ENCODE measurements at places on chromosomes 7 and 10.

DNA sequence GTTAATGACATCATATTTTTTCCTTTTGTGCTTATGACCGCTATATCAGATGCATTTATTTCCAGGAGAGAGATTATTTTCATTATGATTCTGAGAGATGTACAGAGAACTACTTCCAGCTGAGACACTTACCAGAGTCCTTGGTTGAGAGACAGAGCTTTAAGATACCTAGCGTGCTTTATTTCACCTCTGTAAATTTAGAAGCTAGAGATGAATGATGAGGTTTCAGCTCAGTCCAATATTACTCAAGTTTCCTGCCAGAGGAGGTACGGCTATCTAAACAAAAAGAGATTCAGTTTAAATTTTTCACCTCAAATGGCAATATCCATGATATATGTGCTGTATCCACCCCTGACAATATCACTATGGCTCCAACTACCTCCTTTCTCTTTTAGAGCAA, 182.6 kb upstream of the FAM3C start:
- DNase-seq, result no peak

DNA sequence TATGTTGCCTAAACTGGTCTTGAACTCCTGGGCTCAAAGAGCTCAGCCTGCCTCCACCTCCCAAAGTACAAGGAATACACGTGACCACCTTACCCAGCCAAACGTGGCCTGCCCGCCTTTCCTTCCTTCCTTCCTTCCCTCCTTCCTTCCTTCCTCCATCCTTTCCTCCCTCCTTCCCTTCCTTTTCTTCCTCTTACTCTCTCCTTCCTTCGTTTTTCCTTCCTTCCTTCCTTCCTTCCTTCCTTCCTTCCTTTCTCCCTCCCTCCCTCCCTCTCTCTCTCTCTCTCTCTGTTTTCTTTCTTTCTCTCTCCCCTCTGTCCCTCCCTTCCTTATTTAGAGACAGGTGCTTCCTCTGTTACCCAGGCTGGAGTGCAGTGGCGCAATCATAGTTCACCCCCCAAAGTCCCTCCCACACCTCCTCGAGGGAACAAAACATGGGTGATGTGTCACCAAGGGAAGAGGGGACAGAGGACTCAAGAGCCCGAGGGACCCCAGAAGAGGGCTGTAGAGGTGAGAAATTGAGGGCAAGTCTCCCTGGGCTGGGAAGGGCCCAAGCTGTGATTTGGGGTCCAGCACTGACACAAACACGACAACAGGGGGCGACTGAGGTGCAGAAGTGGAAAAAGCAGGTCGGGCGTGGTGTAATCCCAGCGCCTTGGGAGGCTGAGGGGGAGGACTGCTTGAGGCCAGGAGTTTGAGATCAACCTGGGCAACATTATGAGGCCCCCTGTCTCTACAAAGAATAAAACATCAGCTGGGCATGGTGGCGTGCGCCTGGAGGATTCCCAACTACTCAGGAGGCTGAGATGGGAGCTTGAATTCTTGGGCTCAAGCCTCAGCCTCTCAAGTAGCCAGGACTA, 28.1 kb downstream of the EPHB4 start:
- peak; percentile 34 for DNase-seq

GRCh38 chr10:61847087-61847486, 54.4 kb upstream of the ARID5B start:
- DNase-seq, result no peak

- DNase-seq, result peak; percentile 13
Measured at GRCh38 chr7:128322040-128322643, 21.6 kb downstream of the RBM28 start.

GRCh38 chr7:47320296-47320695, 261.6 kb downstream of the TNS3 start:
- DNase-seq, result no peak

DNA sequence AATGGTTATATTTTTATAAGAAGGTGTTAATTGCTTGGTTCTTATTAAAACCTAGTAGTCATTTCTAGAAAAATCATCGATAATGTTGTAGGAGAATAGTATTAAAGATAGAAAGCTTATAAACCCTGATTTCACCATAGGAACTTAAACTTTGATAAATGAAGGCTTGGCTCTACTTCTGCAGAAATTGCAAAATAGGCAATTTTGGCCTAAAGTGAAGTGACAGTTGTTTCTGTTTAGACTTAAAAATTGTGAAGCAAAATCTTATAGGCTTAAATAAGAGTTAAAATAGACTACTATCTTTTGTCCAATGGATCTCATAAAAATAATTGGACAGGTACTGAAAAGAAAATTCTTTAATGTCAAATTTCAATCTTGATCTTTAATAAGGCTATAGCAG, 321.6 kb upstream of the FZD8 start:
- no peak for DNase-seq

GRCh38 chr7:140231771-140232491, 55.1 kb upstream of the KDM7A start:
- no peak for DNase-seq

GRCh38 chr7:15464667-15465121, 97.1 kb downstream of the AGMO start:
- DNase-seq, result no peak

DNA sequence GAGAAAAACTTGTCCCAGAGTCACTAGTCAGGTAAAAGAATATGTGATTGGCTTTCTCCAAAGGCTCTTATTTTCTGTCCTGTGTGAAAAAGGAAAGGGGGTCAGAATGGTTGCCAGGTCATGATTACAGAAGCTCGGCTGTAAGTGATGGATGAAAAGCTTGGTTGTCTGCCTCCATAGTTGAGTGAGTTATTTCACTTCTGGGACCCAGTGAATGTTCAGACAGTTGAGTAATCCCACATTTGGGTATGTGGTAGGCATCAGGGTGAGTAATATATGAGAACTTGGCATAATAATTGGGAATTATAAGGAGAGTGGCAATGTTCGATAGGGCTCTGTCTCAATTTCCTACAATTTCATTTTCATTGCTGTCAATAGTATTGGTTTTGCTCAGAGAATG, 72.5 kb downstream of the BBS9 start:
- no peak for DNase-seq

- no peak for DNase-seq
Measured at GRCh38 chr7:136063326-136063666, 86.1 kb upstream of the MTPN start.

- DNase-seq, result no peak
Measured at GRCh38 chr7:74101061-74101681, 17.6 kb downstream of the LIMK1 start.

GRCh38 chr10:61164458-61165160, 220.6 kb upstream of the RHOBTB1 start:
- DNase-seq, result no peak

DNA sequence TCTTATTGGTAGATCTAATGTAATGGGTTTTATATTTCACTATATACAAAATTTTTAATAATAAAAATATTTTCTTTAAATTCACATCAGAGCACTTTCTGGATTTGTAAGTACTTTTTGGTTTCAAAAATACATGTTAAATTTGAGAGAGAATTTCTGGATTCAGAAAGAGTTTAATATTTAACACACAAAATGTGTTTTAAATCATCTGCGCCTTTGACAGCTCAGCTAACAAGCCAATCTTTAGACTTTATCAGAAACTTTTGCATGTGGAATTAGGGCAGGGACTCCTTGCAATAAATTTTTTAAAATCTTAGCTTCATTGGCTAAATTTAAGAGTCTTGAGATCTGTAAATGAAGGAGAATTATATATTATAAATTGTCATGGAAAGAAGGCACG, 32.7 kb upstream of the RHOBTB1 start:
- no peak for DNase-seq

DNA sequence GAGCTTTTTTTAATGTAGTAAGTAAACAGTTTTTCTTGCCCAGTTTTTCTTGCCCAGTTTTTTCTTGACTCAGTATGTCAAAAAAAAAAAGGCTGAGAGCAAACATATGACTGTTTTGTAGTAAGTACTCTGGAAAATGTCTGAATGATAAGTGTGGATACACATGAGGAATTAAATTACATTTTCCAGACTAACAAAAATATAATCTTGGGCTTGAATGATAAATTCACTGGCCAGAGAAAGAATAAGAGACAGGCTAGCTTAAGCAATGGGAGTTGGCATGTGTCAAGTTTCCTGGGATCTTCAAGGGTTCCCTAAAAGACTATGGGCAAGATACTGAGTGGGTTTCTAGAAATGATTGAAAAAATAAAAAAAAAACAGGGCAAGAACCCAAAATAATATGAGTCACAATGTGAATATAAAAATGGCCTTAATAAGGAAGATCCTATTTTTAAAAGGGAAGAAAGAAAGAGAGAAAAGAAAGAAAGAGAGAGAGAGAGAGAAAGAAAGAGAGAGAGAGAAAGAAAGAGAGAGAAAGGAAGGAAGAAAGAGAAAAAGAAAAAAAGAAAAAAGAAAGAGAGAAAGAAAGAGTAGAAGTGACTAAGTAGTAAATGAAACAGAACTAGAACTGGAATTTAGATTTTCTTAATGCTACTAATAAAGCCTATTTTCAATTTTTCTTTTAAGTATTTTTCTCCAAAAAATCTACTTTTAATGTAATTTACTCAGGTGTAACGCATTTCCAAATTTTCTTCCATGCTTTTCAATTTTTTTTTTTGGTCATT, 60.2 kb downstream of the TFPI2 start:
- DNase-seq, result no peak

DNA sequence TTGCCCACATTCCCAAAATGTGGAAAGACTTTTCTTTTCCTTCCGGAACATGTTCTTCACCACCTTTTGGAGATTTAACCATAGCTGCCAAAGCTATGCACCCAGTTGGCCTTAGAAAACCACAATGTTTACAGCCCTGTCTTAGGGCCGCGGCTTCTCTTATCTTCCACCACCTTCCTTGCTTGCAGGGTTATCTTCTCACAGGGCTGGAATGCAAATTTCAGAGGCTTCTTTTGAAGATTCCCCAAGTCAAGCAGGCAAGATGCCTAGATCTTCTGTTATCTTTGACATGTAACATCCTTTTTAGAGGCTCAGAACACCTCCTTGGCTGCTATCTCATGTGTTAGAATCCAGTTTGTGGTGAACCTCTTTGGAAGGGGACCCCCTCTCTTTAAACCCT, 11.1 kb downstream of the KCTD7 start:
- DNase-seq, result no peak

DNA sequence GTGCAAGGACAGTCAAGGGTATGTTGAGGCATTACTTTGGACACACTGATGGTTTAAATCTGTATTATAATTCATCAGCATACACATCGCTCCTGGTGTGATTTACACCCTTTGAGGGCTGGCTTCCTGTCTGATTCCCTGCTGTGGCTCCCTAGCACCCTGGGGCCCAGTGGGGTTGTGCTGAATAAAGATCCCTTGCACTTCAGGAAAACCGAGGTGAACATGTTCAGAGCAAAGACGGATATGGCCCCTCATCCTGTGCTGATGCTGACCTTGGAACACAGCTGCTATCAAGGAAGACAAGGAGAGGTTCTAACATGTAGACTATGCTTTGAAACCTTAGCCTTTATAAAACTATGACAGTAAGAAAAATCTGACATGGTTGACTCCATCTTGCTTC, 84.6 kb upstream of the UNC5B start:
- no peak for DNase-seq

- no peak for DNase-seq
Measured at GRCh38 chr7:126803990-126804389, 448.8 kb downstream of the GRM8 start.

DNA sequence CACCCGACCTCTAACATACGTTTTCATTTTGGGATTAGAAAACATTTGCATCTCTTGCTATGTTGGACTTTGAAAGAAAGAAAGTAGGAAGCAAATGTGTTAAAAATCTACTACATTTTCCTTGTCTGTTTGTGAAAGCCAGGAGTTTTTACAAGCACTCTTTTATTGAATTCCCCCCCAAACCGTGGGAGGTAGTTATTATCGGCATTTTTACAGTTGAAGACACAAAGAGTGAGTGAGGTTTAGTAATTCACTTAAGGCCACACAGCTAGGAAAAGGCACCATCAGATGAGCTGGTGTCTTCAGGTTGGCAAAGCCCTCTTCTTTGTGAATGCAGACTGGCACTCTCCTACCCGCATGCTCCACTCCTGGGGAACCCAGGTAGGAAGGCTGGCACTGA, 23.5 kb upstream of the SFMBT2 start:
- no peak for DNase-seq

- DNase-seq, result no peak
Measured at GRCh38 chr7:6128205-6128604, 97.0 kb downstream of the ANKRD61 start.

DNA sequence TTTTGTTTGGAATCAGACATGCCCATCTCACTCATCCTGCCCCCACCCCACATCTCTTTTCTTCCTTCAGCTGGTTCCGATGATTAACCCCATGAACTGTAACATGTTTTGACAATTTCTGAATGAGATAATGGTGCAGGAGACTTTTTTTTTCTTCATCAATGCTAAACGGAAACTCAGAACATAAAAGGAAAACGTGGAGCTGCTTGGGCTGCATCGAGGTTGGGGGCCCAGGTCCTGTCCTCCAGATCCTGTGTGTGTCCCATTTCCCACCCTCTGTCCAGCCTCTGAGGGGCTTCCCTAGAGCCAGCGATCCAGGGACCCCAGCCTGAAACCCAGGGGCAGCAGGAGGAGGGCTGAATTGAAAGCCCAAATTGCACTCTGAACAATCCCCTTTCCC, 263.8 kb upstream of the GRB10 start:
- no peak for DNase-seq

- no peak for DNase-seq
Measured at GRCh38 chr10:36441557-36441956, 683.8 kb upstream of the ANKRD30A start.

- peak; percentile 32 for DNase-seq
Measured at GRCh38 chr10:123997486-123998196, 95.8 kb downstream of the CHST15 start.

DNA sequence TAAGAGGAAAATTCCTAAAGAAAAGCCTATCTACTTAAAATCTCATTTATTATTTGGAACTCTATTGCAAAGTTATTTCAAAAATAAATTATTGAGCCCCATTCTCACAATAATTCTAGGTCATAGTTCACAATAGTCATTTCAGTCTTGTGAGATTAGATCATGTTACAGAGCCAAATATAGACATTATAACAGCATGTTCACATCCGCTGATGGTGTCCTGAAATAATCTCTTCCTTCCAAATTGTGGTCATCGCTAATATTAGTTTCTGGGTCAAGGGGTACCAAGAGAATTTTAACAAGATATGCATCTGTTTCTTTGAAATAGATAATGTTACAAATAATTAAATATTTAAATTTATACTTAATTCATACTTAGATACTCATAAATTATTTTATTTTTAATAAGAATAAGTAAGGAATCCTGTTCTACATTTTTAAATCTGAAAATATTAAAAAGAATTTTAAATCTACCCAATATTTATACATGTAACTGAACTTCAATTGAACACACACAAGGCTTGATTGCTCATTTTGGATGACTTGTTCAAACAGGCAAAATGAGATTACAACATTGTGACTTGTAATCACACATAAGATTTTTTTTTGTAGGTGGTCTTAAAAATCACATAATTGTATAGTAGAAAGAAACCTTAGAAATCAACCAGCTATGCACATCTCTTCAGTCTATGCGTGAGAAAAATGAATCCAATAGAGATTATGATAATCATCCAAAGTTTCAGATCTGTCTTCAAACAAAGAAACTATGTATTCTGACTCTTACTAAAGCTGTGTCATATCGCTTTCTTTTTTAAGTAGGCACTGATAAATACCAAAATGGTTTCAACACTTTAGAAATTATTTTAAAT, 13.1 kb downstream of the GNAT3 start:
- DNase-seq, result no peak

GRCh38 chr7:93178213-93178612, 30.0 kb upstream of the SAMD9L start:
- DNase-seq, result no peak

GRCh38 chr10:46091828-46092523, 45.9 kb upstream of the MSMB start:
- DNase-seq, result no peak

GRCh38 chr10:114310346-114310745, 71.3 kb downstream of the VWA2 start:
- DNase-seq, result peak; percentile 23

All from HTR-8/SVneo (cell line).